Hindlimb muscle (tissue), 1 donor: ENCODE measurements at places on chromosomes 2 and 18.

DNA sequence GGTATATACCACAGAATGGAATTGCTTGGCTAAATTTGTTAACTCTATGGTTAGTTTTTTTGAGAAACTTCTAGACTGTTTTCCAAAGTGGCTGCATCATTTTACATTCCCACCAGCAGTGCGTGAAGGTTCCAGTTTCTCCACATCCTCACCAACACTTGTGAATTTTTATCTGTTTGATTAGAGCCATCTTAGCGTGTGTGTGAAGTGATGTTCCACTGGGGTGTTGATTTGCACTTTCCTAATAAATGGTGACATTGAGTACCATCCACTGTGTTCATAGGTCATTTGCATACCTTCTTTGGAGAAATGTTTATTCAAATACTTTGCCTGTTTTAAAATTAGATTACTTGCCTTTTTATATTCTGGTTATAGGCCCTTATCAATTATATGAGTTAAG is 37.5 kb upstream of the HS6ST1 start:
- DNase-seq = no peak

GRCh38 chr2:233673896-233674295 is 2.2 kb downstream of the UGT1A9 start:
- no peak for DNase-seq

DNA sequence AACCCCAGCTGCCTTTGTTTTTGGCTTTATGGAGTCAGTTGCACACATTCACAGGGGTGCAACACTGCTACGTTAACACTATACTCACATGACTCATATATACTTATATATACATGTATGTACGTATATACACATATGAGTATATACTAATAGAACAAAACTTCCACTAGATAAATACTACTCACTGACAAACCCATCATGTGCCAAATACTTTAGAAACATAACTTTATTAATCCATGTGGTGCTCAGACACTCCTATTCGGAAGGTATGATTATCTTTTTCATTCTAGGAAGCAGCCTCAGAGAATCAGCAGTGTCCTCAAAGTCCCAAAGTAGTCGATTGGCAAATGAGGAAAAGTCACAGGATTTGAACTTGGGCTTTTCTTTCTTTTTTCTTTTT is 7.9 kb downstream of the PMAIP1 start:
- DNase-seq = no peak

GRCh38 chr2:11480406-11480805 is 14.4 kb upstream of the E2F6 start:
- no peak for DNase-seq

GRCh38 chr2:171551836-171552235 is 29.6 kb downstream of the CYBRD1 start:
- DNase-seq = no peak

- no peak for DNase-seq
Observed at GRCh38 chr2:84882775-84883550, 2.1 kb upstream of the TRABD2A start.

DNA sequence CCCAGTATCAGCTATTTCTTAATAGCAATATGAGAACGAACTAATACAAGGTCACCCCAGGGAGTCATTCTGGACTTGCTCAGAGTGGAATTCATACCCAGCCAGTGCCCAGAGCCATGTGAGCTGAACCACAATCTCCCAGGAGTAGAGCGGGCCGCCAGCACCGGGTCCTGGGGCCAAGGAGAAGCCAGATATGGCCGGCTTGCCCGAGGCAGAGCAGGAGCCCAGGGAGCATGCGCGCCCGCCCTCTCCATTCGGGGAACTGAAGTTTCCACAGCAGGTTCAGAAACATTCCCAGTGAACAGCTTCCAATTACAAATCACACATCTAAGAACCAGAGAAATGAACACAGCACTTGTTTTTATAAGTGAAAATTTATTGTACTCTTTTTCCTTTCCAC is 37.5 kb downstream of the EIPR1 start:
- no peak for DNase-seq

- DNase-seq = peak; percentile 86
Observed at GRCh38 chr18:76491473-76491775, 3.6 kb downstream of the ZNF516 start.

- no peak for DNase-seq
Observed at GRCh38 chr2:53569957-53570727, 197.5 kb upstream of the CHAC2 start.
